ENCODE measurements at places on chromosomes 6 and 20. TPM values are rescaled to one million over a fixed set of nuclear protein-coding genes. Genes with fewer than 3 reads are reported as not detected.
A peak's percentile ranks its signal among the peaks of the same experiment; 100 is the strongest.

CPNE5 gene
- total RNA-seq = 0.12 TPM

ANKEF1 gene
- total RNA-seq = 9.7 TPM

- H3K27ac ChIP-seq = no peak overlapping the region
- no peaks in the 10 kb centered on the region for H3K36me3 ChIP-seq
- H3K27me3 ChIP-seq = no peaks in the 10 kb centered on the region
- peaks cover 10% of the 10 kb centered on the region for H3K4me1 ChIP-seq
- no peak overlapping the region for H3K4me3 ChIP-seq
- no peak for DNase-seq
These were observed 115.2 kb downstream of the PSMB1 start for GRCh38 chr6:170437719-170438401.

DNA sequence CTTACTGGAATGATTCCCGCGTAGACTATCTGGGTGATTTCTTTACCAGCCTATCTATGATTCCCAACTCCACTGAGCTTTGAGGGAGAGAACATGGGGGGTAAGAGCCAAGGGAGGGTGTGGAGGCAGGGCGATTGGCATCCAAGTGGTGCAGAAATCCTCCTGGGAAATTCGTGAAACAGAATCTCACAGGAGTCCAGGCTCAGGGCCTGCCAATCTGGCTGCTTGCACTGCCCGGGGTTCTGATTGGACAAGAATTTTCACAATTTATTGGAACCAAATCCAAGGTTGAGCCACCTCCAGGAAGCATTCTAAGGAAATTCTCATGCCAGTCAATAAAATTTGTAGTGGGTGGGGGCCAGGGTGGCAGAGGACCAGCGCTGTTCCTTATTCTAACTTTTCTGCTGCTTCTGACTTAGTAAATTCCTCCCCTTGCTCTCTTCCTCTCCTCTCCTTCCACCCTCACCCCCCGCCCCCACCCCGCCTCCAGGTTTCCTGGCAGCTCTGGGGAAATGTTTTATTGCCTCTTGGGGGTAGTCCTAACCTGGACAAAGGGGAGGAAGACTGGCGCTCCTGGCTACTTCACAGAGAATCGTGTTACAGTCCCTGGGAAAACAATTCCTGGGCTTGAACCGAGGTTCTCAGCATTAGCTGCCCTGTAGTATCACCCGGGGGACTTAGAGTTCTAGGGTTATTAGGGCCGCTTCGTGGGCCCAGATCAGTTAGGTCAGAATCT is 3.1 kb downstream of the BMP6 start:
- H3K27ac ChIP-seq = no peak overlapping the region
- H3K27me3 ChIP-seq = peaks cover 68% of the 10 kb centered on the region
- H3K36me3 ChIP-seq = no peaks in the 10 kb centered on the region

PRL gene
- total RNA-seq = not detected

DNA sequence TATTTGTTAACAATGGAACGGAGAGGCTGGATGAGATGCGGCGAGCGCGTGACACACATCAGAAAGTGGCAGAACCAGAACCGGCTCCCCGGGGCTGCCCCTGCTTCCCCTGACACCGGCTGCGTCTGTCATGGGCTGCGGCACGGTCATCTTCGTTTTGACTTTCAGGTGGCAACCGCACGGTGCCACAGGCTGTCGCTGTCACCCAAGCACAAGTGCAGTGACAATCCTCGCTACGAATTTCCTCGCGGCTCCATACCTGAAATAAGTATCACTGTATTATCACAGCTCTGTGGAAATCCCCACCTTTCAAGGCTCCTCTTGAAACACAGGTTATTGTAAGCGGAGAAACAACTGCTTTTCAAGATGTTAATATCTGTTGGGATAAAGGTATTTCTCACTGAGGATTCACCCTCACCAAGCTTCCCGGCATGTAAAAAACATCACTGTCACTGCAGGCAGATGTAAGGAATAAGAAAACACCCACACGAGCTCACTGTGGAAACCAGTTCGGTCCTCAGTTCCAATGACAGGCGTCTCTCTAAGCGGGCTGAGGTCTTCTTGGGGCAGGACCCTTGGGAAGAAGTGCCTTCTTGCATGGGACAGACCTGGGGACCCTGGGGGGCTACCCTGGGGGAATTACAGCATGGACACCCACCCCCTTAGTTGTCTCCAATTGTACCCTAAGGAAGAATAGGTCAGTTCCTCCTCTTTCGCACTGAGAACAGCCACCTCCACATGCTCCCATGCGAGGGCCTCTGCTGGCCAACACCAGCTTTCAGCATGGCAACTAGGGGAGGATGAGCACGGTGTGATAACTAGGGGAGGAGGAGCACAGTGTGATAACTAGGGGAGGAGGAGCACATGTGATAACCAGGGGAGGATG is 86.3 kb downstream of the DACT2 start:
- no peaks in the 10 kb centered on the region for H3K36me3 ChIP-seq
- no peaks in the 10 kb centered on the region for H3K27me3 ChIP-seq
- no peak overlapping the region for H3K27ac ChIP-seq
- no peak overlapping the region for H3K4me3 ChIP-seq

HMGA1 gene
- total RNA-seq = 1,700 TPM

GNL1 gene
- total RNA-seq = 42.5 TPM

- no peak overlapping the region for H3K27ac ChIP-seq
- DNase-seq = peak; percentile 4
- peaks cover 4% of the 10 kb centered on the region for H3K4me1 ChIP-seq
- no peaks in the 10 kb centered on the region for H3K27me3 ChIP-seq
- no peak overlapping the region for H3K4me3 ChIP-seq
- H3K36me3 ChIP-seq = no peaks in the 10 kb centered on the region
These were observed 134.8 kb upstream of the FOXA2 start for GRCh38 chr20:22719167-22719591.

- no peaks in the 10 kb centered on the region for H3K36me3 ChIP-seq
- H3K4me3 ChIP-seq = no peak overlapping the region
- no peak for DNase-seq
- no peaks in the 10 kb centered on the region for H3K27me3 ChIP-seq
- no peaks in the 10 kb centered on the region for H3K4me1 ChIP-seq
These were observed 188.2 kb upstream of the SGK1 start for GRCh38 chr6:134506162-134506561.

- no peaks in the 10 kb centered on the region for H3K36me3 ChIP-seq
- no peak overlapping the region for H3K27ac ChIP-seq
- no peaks in the 10 kb centered on the region for H3K4me1 ChIP-seq
- no peaks in the 10 kb centered on the region for H3K27me3 ChIP-seq
- no peak overlapping the region for H3K4me3 ChIP-seq
These were observed 119.3 kb downstream of the BMP7 start for GRCh38 chr20:57147185-57147584.

GRCh38 chr20:38893565-38894090 is 32.6 kb upstream of the FAM83D start:
- H3K4me1 ChIP-seq = peaks cover 5% of the 10 kb centered on the region
- H3K36me3 ChIP-seq = no peaks in the 10 kb centered on the region
- H3K27ac ChIP-seq = no peak overlapping the region
- peak; percentile 85 for DNase-seq
- no peaks in the 10 kb centered on the region for H3K27me3 ChIP-seq

- H3K4me1 ChIP-seq = 0 out of 2 replicates have a peak, but pooled peaks cover 3% of the 10 kb centered on the region
- peak overlapping the region; percentile 71 for H3K27ac ChIP-seq
- no peaks in the 10 kb centered on the region for H3K27me3 ChIP-seq
- no peaks in the 10 kb centered on the region for H3K36me3 ChIP-seq
These were observed 374 bp upstream of the SERINC1 start for GRCh38 chr6:122472022-122472340.

PTK6 gene
- total RNA-seq = 0.28 TPM

- H3K27ac ChIP-seq = no peak overlapping the region
- H3K27me3 ChIP-seq = no peaks in the 10 kb centered on the region
- no peak for DNase-seq
- H3K4me1 ChIP-seq = no peaks in the 10 kb centered on the region
- H3K4me3 ChIP-seq = no peak overlapping the region
- no peaks in the 10 kb centered on the region for H3K36me3 ChIP-seq
These were observed 28.6 kb upstream of the MOCS1 start for GRCh38 chr6:39962831-39963230.

- no peak for DNase-seq
- no peaks in the 10 kb centered on the region for H3K36me3 ChIP-seq
- no peak overlapping the region for H3K4me3 ChIP-seq
- no peaks in the 10 kb centered on the region for H3K27me3 ChIP-seq
- H3K27ac ChIP-seq = no peak overlapping the region
These were observed 206.0 kb downstream of the CD109 start for GRCh38 chr6:73901986-73902385.

SEMG1 gene
- 4.0 TPM for total RNA-seq

DNA sequence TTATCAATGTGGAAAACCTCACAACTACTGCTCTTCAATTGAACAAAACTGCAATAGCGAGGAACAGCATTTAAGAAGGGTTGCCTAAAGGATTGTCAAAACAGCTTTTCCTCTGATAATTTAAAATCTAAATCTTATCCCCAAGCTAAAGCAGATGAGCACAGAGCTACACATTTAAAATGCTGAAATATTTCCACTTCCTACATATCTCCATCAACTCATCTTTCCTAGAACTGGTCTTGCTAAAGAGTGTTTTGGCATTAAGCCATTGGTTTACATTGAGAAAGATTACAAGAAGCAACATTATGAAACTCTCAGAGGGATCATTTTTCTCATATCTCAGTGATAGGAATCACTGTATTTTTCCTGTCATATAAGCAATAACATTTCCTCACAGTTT is 3.6 kb downstream of the OR10C1 start:
- no peak overlapping the region for H3K4me3 ChIP-seq
- H3K27ac ChIP-seq = no peak overlapping the region
- no peaks in the 10 kb centered on the region for H3K36me3 ChIP-seq
- H3K27me3 ChIP-seq = no peaks in the 10 kb centered on the region

GRCh38 chr6:16434885-16435284 is 196.5 kb downstream of the GMPR start:
- no peak overlapping the region for H3K27ac ChIP-seq
- no peaks in the 10 kb centered on the region for H3K27me3 ChIP-seq
- no peaks in the 10 kb centered on the region for H3K4me1 ChIP-seq
- no peak for DNase-seq

SLC22A16 gene
- not detected for total RNA-seq

- DNase-seq = peak; percentile 82
- H3K4me1 ChIP-seq = peaks cover 21% of the 10 kb centered on the region
- H3K27ac ChIP-seq = peak overlapping the region; percentile 83
- H3K36me3 ChIP-seq = no peaks in the 10 kb centered on the region
These were observed 170.9 kb upstream of the STXBP5 start for GRCh38 chr6:147033267-147033666.

DNA sequence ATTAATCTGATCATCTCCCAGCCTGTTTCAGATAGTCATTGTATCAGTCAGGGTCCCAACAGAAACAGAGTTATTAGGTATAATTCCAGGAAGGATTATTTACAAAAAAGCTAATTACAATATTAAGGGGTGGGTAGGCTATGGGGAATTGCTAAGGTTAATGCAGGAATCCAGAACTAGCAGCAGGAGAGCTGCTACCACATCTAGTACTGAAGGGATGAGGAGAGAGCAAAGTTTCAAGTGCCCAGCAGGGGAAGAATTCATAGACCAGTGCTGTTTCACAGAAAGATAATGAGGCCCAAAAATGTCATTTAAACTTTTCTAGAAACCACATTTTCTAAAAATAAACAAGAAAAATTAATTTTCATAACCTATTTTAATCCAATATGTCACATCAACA is 284.2 kb downstream of the HACE1 start:
- no peaks in the 10 kb centered on the region for H3K27me3 ChIP-seq
- H3K36me3 ChIP-seq = no peaks in the 10 kb centered on the region
- H3K4me3 ChIP-seq = no peak overlapping the region
- no peak overlapping the region for H3K27ac ChIP-seq
- peaks cover 3% of the 10 kb centered on the region for H3K4me1 ChIP-seq

DNA sequence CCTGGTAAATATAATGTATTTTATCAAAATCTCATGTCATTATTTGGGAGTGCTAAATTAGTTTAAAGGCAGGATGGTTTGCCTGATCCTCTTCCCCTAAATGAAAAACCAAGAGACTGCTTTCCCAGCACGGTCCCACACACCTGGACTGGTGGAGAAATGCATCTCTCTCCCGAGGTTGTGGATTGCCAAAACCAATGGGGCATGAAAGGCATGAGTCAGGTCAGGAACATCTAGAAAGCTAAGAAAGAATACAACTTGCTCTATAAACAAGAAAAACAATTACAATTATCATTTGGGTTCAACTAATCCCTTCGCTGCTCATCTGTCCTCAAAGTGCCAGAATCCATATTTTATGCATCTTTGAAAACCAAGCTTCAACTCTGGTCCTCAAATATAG is 308.3 kb upstream of the IRAK1BP1 start:
- H3K27me3 ChIP-seq = no peaks in the 10 kb centered on the region
- H3K4me3 ChIP-seq = no peak overlapping the region
- H3K4me1 ChIP-seq = no peaks in the 10 kb centered on the region
- no peak overlapping the region for H3K27ac ChIP-seq
- no peak for DNase-seq

GRCh38 chr20:58693226-58694006 is 816 bp downstream of the NPEPL1 start:
- no peaks in the 10 kb centered on the region for H3K36me3 ChIP-seq
- peak overlapping the region; percentile 44 for H3K4me3 ChIP-seq
- peak; percentile 59 for DNase-seq
- peak overlapping the region; percentile 55 for H3K27ac ChIP-seq
- peaks cover 33% of the 10 kb centered on the region for H3K4me1 ChIP-seq
- no peaks in the 10 kb centered on the region for H3K27me3 ChIP-seq

SALL4 gene
- total RNA-seq = 218 TPM

METTL24 gene
- not detected for total RNA-seq

CCN6 gene
- total RNA-seq = not detected

CCM2L gene
- total RNA-seq = 13.3 TPM

MAS1 gene
- total RNA-seq = 0.03 TPM

- H3K27me3 ChIP-seq = no peaks in the 10 kb centered on the region
- H3K27ac ChIP-seq = no peak overlapping the region
- H3K4me1 ChIP-seq = peaks cover 11% of the 10 kb centered on the region
- no peak overlapping the region for H3K4me3 ChIP-seq
These were observed 286.4 kb upstream of the IRAK1BP1 start for GRCh38 chr6:78580923-78581322.

DNA sequence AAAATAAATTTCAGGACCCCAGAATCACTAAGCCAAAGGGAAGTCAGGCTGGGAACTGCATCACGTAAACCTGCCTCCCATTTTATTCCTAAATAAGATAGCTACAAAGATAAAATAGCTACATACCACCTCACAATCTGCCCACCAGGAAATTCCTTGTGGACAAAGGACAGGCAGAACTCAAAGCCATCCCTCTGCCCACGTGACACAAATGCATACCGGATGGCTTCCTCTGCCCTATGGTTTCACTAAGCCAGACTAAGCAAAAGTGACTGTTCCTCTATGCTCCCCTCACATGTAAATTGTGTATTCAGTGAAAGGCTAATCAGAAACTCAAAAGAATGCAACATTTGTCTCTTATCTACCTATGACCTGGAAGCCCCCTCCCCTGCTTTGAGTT is 15.0 kb downstream of the MBOAT1 start:
- peak; percentile 65 for DNase-seq
- H3K27ac ChIP-seq = peak overlapping the region; percentile 70
- no peaks in the 10 kb centered on the region for H3K36me3 ChIP-seq
- no peaks in the 10 kb centered on the region for H3K27me3 ChIP-seq
- no peak overlapping the region for H3K4me3 ChIP-seq
- peaks cover 27% of the 10 kb centered on the region for H3K4me1 ChIP-seq

PGBD1 gene
- total RNA-seq = 10.5 TPM

GRCh38 chr6:37025621-37026466 is 20.4 kb downstream of the FGD2 start:
- DNase-seq = no peak
- H3K27me3 ChIP-seq = no peaks in the 10 kb centered on the region
- no peak overlapping the region for H3K4me3 ChIP-seq
- no peak overlapping the region for H3K27ac ChIP-seq

GRCh38 chr20:48006036-48006833 is 221.0 kb upstream of the SULF2 start:
- H3K36me3 ChIP-seq = no peaks in the 10 kb centered on the region
- DNase-seq = no peak
- H3K4me3 ChIP-seq = no peak overlapping the region
- no peak overlapping the region for H3K27ac ChIP-seq
- H3K4me1 ChIP-seq = peaks cover 7% of the 10 kb centered on the region

NHLRC1 gene
- 1.0 TPM for total RNA-seq

E2F1 gene
- 42.6 TPM for total RNA-seq
